ENCODE measurements at places on chromosomes 5 and 9. TPM values are rescaled to one million over a fixed set of nuclear protein-coding genes. Genes with fewer than 3 reads are reported as not detected.

Gene IFNE
- not detected for total RNA-seq

DNA sequence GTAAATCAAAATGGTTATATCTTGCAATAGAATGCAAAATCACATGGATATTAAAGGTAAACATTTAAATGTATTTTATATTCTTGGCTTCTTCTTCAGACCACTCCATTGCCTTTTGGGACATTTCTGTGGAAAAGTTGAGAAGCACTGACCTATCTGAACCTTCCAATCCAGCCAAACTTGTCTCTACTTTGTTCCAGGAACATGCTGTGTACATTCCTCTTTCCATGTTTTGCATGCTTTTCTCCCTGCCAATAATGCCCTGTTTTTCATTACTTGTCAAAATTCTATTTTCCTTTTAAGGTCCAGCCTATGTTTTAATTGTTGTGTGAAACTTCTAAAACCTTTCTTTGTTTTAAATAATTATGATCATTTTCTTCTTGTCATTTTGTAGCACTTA, 28.3 kb downstream of the JAK2 start:
- H3K27me3 ChIP-seq: no peaks in the 10 kb centered on the region
- DNase-seq: no peak
- H3K36me3 ChIP-seq: no peaks in the 10 kb centered on the region
- H3K4me3 ChIP-seq: no peak overlapping the region

Gene C9orf153
- total RNA-seq: 1.6 TPM

Gene PCDHA7
- total RNA-seq: 0.46 TPM

Gene C7
- 68.2 TPM for total RNA-seq

DNA sequence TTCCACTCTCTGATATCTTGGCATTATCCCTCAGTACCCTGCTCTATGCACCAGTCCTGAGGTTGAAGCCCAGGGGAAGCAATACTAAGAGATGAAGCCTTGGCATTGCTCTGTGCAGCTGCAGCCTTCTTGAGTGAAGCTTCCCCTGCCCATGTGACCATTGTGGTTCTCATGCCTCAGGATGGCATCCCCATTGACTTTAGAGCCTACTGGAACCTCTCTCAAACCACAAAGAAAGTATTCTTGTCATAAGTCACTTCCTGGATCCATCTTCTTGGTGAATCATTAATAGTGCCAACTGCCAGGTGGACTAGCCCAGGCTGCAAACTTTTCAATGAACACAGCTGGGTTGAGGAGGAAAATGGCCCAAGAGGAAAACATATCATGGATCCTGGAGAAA, 283.9 kb upstream of the RFX3 start:
- H3K27ac ChIP-seq: no peak overlapping the region
- no peaks in the 10 kb centered on the region for H3K4me1 ChIP-seq
- H3K4me3 ChIP-seq: no peak overlapping the region
- no peak for DNase-seq
- no peaks in the 10 kb centered on the region for H3K36me3 ChIP-seq

Gene PCDHB14
- total RNA-seq: 6.7 TPM

- H3K4me1 ChIP-seq: no peaks in the 10 kb centered on the region
- no peaks in the 10 kb centered on the region for H3K36me3 ChIP-seq
- no peak for DNase-seq
- no peaks in the 10 kb centered on the region for H3K27me3 ChIP-seq
- H3K27ac ChIP-seq: no peak overlapping the region
- H3K4me3 ChIP-seq: no peak overlapping the region
Measured at GRCh38 chr5:163807781-163808180, 302.4 kb downstream of the MAT2B start.

DNA sequence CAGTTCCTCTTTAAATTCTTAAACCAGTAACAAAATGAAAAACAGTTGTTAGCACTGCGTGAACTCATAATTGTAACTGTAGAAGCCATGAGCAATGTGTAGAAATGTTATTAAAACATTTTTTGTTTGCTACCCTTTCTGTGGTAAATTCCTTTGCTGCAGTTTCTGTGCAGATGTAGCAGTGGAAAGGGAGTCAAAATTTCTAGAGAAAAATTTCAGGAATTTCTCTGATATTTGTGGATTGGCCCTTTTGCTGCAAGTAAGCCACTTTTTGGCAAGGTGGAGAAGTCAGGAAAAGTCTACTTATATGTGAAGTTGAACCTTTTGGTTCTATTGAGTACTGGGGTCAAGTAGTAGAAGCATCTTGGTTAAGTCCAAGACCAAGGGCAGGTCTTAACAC, 10.1 kb downstream of the FBXL7 start:
- H3K27me3 ChIP-seq: no peaks in the 10 kb centered on the region
- no peaks in the 10 kb centered on the region for H3K4me1 ChIP-seq
- no peak for DNase-seq
- no peak overlapping the region for H3K27ac ChIP-seq
- no peaks in the 10 kb centered on the region for H3K36me3 ChIP-seq

- no peaks in the 10 kb centered on the region for H3K27me3 ChIP-seq
- H3K4me1 ChIP-seq: no peaks in the 10 kb centered on the region
- H3K27ac ChIP-seq: no peak overlapping the region
- no peaks in the 10 kb centered on the region for H3K36me3 ChIP-seq
- no peak for DNase-seq
Measured at GRCh38 chr9:26165426-26165825, 487.2 kb upstream of the TUSC1 start.

- H3K27ac ChIP-seq: no peak overlapping the region
- H3K36me3 ChIP-seq: no peaks in the 10 kb centered on the region
- peaks cover 5% of the 10 kb centered on the region for H3K4me1 ChIP-seq
- no peak for DNase-seq
- H3K4me3 ChIP-seq: no peak overlapping the region
Measured at GRCh38 chr5:176806137-176806536, 4.2 kb upstream of the UNC5A start.

- H3K4me1 ChIP-seq: no peaks in the 10 kb centered on the region
- H3K27ac ChIP-seq: no peak overlapping the region
- H3K27me3 ChIP-seq: no peaks in the 10 kb centered on the region
Measured at GRCh38 chr5:116343961-116344360, 230.7 kb downstream of the SEMA6A start.

GRCh38 chr5:111224561-111225345, 569 bp downstream of the CAMK4 start:
- no peaks in the 10 kb centered on the region for H3K36me3 ChIP-seq
- DNase-seq: no peak
- no peaks in the 10 kb centered on the region for H3K4me1 ChIP-seq

GRCh38 chr5:128538250-128539037, 399 bp upstream of the FBN2 start:
- no peaks in the 10 kb centered on the region for H3K4me1 ChIP-seq
- peak overlapping the region; percentile 39 for H3K4me3 ChIP-seq
- H3K27me3 ChIP-seq: no peaks in the 10 kb centered on the region
- H3K27ac ChIP-seq: no peak overlapping the region

DNA sequence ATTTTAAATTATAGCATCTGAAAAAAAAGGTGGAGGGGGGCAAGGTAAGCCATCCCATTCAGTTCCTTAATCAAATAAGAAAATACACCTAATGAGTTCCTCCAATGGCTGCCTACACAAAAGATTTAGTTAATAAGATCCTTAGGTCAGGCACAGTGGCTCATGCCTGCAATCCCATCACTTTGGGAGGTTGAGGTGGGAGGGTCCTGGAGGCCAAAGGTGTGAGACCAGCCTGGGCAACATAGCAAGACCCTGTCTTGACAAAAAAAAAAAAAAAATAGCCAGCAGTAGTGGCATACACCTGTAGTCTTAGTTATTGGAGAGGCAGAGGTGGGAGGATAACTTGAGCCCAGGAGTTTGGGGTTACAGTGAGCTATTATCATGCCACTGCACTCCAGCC, 78.4 kb downstream of the ST8SIA4 start:
- H3K4me3 ChIP-seq: no peak overlapping the region
- H3K4me1 ChIP-seq: no peaks in the 10 kb centered on the region
- no peaks in the 10 kb centered on the region for H3K36me3 ChIP-seq

DNA sequence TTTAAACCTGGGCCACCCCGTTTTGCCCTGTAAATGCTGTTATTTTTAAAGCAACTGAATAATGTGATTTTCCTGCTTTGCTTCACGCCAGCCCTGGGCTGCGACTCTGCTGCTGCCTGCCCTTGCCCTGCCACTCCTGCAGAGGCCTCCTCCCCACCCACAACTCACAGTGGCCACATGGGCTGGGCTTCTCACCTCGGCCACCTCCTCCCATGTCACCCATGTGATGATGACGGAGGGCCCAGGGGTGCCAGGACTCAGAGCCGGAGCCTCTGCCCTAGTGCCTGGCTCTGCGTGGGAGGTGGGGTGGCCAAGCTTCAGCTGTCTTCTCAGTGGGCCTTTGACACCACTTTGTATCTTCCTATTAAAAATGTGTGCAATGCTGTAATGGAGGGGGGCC, 48.1 kb upstream of the NKD2 start:
- H3K4me3 ChIP-seq: no peak overlapping the region
- no peaks in the 10 kb centered on the region for H3K27me3 ChIP-seq
- H3K27ac ChIP-seq: no peak overlapping the region
- H3K36me3 ChIP-seq: no peaks in the 10 kb centered on the region

GRCh38 chr5:172144291-172144815, 43.7 kb downstream of the STK10 start:
- no peak for DNase-seq
- no peaks in the 10 kb centered on the region for H3K27me3 ChIP-seq
- no peaks in the 10 kb centered on the region for H3K4me1 ChIP-seq

Gene PAEP
- total RNA-seq: not detected

GRCh38 chr5:60143942-60144549, 250.5 kb upstream of the PDE4D start:
- H3K4me3 ChIP-seq: no peak overlapping the region
- no peak overlapping the region for H3K27ac ChIP-seq
- H3K36me3 ChIP-seq: no peaks in the 10 kb centered on the region
- H3K4me1 ChIP-seq: no peaks in the 10 kb centered on the region
- no peak for DNase-seq

- H3K27ac ChIP-seq: no peak overlapping the region
- H3K36me3 ChIP-seq: no peaks in the 10 kb centered on the region
- no peak for DNase-seq
- no peaks in the 10 kb centered on the region for H3K4me1 ChIP-seq
- H3K4me3 ChIP-seq: no peak overlapping the region
Measured at GRCh38 chr5:59066367-59067163, 483.7 kb downstream of the RAB3C start.

All from prostate gland (tissue), 2 donors.